GF-D8 (cell line): ENCODE measurements at places on chromosomes 1 and 21.

- DNase-seq, result no peak
Measured at GRCh38 chr1:228063251-228064191, 19.0 kb upstream of the ARF1 start.

DNA sequence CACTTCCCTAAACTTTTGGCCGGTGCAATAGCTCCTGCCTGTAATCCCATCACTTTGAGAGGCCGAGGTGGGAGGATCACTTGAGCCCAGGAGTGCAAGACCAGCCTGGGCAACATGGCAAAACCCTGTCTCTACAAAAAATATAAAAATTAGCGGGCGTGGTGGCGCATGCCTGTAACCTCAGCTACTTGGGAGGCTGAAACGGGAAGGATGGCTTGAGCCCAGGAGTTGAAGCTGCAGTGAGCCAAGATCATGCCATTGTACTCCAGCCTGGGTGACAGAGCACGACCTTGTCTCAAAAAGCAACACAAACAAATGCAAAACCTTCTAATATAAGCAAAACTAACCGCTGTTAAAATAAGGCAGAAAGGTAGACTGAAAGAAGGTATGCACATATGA is 25.9 kb downstream of the TMEM51 start:
- no peak for DNase-seq

DNA sequence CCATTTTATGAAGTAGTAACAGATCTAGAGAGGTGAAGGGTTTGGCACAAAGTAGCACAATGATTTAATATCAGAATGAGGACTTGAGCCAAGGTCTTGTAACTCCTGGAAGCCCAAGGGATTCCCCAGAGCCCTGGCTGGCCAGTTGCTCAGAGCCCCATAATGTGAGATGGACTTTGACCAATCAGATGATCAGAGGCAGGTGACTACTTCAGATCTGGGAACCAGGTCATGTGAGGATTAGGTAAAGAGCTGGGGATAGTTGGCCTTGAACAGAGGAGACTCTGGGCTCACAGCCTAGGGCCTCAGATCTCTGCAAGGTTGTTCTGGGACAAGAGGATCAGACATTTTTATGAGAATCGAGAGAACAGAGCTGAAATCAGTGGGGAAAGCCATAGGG is 18.9 kb downstream of the SHISAL2A start:
- DNase-seq, result no peak

GRCh38 chr1:95730986-95731385 is 497.0 kb downstream of the RWDD3 start:
- DNase-seq, result no peak

GRCh38 chr1:33349081-33349759 is 28.3 kb upstream of the A3GALT2 start:
- no peak for DNase-seq

- no peak for DNase-seq
Measured at GRCh38 chr1:58994664-58995063, 210.8 kb upstream of the JUN start.

GRCh38 chr1:16073490-16074119 is at the start of gene FAM131C:
Gene FAM131C (minus strand): TSS chr1:16073651. CDS start chr1:16073442, 209 bp downstream.
- DNase-seq, result no peak

DNA sequence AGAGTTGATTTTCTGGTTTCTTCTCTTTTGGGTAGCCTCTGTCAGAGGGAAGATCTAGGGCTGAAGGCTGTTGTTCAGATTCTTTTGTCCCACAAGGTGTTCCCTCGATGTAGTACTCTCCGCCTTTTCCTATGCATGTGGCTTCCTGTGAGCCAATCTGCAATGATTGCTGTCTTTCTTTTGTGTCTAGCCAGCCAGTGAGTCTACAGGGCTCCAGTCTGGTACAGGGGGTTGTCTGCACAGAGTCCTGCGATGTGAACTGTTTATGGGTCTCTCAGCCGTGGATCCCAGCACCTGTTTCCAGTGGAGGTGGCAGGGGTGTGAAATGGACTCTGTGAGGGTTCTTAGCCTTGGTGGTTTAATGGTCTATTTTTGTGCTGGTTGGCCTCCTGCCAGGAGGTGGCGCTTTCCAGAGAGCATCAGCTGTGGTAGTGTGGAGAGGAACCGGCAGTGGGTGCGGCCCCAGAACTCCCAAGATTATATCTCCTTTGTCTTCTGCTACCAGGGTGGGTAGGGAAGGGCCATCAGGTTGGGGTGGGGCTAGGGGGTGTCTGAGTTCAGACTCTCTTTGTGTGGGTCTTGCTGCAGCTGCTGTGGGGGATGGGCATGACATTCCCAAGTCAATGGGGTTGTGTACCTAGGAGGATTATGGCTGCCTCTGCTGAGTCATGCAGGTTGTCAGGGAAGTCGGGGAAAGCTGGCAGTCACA is 81.3 kb upstream of the C21orf91 start:
- no peak for DNase-seq

- DNase-seq, result no peak
Measured at GRCh38 chr1:173469656-173470055, 7.5 kb upstream of the PRDX6 start.

DNA sequence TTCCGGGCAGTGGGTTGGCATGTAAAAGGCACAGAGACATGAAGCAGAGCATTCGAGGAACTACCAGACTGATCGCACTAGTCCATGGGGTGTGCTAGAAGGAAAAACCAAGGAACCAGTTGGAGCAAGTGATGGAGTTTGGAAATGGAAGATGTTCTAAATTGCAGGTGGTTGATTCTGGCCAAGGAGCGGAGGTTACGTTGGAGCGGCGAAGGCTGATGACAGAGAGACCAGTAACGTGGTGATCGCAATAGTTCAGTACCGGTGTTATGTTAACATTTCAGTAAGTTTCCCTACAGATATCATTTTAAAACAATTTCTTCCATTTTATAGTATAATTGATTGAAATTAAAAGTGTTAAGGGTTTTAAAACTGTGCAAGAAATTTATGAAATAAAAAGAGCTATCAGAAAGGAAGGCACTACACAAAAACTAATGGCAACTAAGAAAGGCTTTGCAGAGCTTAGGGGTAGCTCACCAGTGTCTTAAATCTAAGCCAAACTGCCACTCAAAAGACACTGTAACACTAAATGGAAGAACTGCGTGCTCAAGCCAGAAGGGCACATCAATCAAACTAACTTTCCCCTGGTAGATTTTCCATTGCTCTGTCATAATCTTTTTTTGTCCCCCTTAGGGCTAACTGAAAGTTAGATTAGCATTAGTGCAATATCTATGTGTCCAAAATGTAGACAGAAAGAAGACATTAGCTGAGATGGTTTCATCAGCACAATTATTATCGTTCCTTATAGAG is 11.3 kb upstream of the HEATR1 start:
- DNase-seq, result no peak

- no peak for DNase-seq
Measured at GRCh38 chr1:9087411-9088125, 18.1 kb upstream of the SLC2A5 start.

DNA sequence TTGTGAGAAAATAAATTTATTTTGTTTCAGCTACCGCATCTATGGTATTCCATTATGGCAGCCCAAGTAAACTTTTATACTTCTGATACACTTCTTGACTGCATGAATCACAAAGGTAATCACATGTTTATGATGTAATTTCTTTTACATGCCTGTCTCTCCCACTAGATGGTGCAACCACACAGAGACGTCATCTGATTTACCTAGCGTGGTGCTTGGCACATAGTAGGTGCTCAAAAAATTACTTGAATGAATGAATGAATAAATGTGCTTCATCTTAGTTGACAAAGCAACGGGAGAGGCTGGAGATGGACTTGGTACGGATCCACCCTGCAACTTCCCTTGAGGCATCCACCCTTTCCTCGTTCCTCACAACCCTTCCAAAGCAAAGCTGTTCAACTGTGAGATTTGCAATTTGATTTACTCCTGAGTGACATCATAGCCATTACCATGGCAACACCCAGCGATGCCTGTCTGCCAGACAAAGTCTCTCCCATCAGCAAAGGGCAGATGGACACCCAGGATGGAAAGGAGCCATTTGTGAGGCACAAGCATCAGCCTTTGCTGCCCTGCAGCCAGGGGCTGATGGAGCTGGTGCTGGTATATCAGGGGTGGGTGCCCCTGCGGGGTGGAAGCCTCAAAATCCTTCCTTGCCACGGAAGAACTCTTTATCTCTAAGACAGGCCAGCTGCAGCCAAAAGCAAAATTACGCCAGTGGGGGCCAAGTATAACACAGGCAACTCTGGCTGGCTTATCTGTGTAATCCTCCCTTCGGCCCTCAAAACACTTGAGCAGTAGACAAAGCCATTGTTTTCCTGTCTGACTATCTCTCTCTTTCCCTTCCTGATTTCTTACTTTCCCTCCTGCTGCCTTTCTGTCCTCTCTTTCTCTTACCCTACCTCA is 18.9 kb upstream of the VWA5B1 start:
- no peak for DNase-seq

DNA sequence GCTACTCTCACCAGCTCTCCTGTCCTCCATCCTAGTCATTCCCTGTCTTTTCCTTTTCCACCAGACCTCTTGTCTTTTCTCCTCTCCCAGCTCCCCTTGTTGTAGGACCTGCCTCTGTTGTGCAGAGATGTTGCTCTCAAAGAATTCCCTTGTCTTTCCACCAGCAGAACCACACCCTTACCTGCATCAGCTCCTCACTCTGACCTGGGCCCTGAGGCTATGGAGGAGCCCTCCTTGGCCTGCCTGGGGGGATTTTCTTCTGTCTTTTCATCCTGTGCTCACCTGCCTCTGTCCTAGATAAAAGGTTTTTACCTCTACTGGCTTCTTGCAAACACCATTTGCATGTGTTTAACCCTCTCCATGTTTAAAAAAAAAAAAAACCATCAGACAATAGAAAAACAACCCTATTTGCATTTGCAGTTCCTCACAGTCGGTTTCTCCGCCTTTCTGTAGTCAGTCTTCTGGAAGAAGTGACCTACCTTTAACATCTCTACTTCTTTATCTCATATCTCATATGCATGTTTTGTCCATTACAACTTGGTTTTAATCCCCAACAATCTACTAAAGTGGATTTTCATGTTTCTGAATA is 12.1 kb downstream of the FCRL5 start:
- no peak for DNase-seq

DNA sequence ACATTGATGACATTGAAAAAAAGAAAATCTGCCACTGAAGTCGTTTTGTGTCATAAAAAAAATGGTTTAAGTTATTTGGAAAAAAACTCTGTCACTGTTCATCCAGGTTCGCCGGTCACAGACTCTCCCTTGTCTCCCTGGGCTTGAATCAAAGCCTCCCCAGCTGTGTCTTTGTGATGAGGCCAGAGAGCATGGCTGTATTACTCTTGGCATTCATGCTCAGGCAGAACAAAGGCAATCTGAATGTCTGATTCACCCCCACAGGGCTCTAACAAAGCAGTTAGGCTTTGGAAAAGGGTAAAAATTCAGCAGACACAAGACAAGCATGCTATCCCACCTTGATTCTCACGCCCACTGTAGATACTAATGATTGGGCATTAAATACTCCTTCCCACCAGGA is 304.3 kb upstream of the PLD5 start:
- DNase-seq, result no peak

- DNase-seq, result peak; percentile 99
Measured at GRCh38 chr1:10415211-10415930, 14.9 kb upstream of the CENPS start.

DNA sequence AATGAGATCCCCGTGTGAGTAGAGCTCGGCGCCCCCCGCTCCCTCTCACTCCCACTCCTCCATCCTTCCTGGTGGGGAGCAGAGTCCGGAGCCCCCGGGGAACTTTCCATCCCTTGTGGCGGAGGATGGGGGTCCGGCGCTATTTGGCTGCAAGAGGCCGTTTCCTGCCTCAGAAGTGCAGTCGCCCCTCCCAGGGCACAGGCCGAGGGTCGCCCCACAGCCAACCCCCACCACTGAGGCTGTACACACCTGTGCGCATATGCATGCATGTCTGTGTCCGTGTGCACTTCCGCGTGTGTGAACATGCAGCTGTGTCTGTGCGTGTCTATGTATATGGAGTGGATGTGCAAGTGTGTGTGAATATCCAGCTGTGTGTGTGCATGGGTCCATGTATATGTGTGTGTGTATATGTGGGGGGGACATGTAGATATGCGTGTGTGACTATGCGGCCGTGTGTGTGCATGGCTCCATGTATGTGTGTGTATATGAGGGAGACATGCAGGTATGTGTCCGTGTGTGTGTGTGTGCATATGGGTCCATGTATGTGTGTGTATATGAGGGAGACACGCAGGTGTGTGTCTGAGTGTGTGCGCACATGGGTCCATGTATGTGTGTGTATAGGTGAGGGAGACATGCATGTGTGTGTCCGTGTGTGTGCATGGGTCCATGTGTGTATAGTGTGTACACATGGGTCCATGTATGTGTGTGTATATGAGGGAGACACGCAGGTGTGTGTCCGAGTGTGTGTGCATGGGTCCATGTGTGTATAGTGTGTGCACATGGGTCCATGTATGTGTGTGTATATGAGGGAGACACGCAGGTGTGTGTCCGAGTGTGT is 21.9 kb downstream of the RNF223 start:
- DNase-seq, result no peak

DNA sequence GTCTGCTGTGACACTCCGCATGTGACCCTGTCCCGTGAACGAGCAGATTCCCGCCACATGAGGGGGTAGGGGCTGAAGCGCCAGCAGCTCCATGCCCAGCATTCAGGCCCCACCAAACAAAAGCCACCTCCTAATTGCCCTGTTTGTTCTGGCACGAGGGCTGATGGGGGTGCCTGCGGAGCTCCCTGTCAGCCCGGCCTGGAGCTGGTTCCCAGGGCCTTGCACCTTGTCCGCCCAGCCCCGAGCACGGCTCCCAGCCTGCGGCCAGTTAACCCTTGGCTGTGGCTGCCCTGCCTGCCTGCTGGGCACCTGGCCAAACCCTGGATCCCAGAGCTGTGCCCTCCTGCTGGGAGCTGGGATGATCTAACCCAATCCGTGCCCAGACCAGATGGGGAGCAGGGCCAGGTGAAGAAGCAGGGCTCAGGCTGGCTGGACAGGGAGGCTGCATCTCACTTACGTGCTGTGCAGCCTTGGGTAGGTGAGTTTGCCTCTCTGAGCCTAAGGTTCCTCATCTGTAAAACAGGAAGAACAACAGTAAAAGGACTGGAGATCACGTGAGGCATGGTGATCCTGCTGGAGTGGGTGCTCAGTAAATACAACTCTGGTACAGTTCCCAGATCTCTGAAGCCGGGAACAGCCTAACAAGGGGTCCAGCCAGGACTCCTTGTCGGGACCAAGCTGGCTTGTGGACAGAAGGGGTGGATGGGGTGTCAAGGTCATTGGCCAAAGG is 110.9 kb upstream of the IFFO2 start:
- no peak for DNase-seq

DNA sequence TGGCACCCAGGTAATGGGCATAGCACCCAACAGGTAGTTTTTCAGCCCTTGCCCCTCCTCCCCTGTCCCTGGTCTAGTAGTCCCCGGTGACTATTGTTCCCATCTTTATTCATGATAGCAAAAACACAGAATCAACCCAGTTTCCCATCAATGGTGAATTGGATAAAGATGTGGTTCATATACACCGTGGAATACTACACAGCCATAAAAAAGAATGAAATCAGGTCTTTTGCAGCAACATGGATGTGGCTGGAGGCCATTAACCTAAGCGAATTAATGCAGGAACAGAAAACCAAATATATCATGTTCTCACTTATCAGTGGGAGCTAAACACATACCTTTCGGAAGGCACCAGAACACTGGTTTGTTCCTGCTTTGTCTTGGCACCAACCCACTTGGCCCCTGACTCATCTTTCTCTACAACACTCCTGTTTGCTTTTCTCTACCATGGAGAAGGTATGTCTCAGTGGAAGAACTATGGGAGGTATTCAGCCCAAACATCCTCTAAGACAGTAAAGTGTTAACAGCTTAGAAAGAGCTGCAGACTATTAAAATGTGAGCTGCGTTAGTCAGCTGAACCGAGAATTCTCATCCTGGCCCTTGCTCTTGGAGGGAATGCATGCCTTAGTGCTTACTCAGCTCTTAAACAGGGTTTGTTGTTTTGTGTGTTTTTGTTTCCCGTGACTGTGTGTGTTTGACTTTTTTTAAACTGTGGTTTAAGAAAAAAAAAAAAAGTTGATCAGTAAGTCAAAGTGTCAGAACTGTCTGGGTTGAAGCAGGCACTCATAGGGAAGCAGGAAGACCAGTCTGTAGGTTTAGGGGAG is 203.0 kb downstream of the TOMM20 start:
- DNase-seq, result no peak
